ENCODE measurements at places on chromosomes 2 and 18.

DNA sequence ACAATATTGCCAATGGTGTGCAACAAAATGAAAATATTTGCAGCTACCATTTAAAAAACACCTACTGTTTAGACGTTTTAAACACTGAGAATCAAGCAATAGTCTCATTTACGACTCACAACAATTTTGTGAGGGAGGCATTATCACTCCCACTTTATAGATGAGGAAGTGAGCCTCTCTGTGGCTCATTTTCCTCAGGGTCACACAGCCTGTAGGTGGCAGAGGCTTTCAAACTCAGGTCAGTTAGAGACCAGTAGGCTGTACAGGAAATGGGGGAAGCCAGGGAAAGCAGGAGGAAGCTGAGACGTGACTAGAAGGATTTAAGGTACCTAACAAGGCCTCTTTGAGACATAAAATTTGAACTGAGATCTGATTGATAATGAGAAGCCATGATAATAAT, 95.0 kb upstream of the ZNF521 start:
- DNase-seq, result no peak

- peak; percentile 40 for DNase-seq
Measured at GRCh38 chr18:31206787-31207381, 44.2 kb upstream of the DSC1 start.

DNA sequence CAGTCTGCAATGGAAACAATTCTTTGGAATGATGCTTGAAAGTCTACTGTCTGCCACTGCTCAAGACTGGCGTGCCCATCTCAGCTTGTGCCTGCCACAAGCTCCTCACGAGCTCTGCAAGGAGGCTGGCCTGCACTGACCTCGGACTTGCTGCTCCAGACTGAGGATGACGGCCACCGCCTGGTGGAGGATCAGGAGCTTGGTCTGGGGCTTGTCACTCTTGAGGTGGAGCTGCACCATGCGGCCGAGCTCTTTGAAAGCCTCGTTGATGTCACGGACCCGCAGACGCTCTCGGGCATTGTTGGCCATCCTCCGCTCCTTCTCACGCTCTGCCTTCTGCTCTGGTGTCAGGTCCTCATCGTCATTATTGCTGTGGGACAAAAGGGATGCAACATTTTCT, 269.4 kb upstream of the CCDC68 start:
- DNase-seq, result no peak

GRCh38 chr2:238462782-238463396, 36.2 kb downstream of the ASB1 start:
- no peak for DNase-seq

DNA sequence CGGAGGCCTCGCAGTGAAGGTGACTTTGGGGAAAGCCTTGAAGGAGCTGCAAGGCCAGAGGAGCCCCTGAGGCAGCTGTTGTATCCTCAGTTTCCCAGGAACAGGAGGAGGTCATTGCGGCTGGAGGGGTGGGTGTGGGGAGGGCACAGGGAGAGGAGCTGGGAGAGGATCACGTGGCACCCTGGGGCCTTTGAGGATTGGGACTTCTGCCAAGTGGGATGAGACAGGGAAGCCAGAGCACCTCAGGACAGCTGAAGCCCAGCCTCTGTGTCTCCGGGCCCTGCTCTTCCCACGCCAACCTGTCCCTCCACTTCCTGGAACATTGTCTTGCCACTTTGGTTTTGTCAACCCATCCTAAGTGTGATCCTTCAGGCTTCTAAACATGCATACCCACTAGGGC, 19.4 kb upstream of the RRM2 start:
- DNase-seq, result no peak

- no peak for DNase-seq
Measured at GRCh38 chr18:6370410-6370809, 44.3 kb downstream of the L3MBTL4 start.

Measured in heart right ventricle (tissue), 16 donors.